ENCODE measurements at places on chromosomes 3 and 15.

DNA sequence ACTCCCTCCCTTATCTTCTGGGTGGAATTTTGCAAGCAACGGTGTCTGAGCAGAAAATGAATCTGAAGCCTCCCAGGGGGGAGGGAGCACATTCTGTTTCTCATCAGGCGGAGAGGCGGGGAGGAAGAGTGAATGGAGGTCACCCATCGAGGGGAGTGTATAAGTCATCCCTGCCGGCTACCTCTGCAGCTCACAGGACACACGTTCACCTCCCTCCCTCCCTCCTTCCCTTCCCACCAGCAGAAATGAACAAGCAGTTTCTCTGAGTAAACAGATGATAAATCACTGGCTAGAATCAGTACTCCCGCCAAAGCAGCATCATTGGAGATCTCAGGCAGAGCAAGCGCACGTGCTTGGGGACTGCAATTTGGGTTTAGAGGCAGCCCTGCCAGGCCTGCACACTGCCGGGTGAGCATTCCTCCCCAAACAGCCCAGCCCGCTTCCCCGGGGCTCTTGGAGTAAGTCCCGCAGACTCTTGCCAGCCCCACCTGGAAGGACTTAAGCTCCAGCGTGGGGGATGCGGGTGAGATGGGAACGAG lies 38.3 kb downstream of the CPN2 start:
- no peak for DNase-seq
- no peaks in the 10 kb centered on the region for H3K36me3 ChIP-seq
- no peak overlapping the region for H3K27ac ChIP-seq
- no peak overlapping the region for H3K4me3 ChIP-seq

GRCh38 chr3:49352890-49353421 lies 5.2 kb downstream of the GPX1 start:
- no peak overlapping the region for H3K27ac ChIP-seq
- H3K4me3 ChIP-seq, result peak overlapping the region; percentile 21
- peaks cover 23% of the 10 kb centered on the region for H3K4me1 ChIP-seq
- no peaks in the 10 kb centered on the region for H3K27me3 ChIP-seq
- H3K36me3 ChIP-seq, result peaks cover 15% of the 10 kb centered on the region
- no peak for DNase-seq

DNA sequence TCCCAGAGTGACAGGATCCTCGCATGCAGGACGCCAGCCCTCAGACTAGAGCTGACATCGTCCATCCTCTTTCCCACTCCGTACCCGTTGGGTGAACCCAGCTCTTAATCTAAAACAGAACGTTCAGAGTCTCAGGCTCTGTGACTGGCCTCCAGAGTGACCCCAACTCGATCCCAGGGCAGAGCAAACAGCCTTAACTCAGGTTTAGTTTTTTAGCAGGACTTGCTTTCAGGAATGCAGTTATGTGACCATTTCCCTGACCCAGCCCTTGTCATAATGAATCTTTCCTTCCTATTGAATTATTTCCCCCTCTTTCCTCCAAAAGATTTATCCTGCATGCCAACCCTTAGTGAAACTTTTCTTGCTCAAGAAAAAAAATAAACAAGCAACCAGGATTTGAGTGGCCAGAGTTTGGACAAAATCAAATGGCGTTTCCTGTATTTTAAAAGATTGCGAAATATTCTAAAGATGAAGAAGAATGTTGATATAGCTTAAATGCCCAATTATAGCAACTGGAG lies 47.8 kb upstream of the RARB start:
- no peak for DNase-seq
- no peak overlapping the region for H3K27ac ChIP-seq
- H3K36me3 ChIP-seq, result no peaks in the 10 kb centered on the region
- H3K4me3 ChIP-seq, result no peak overlapping the region
- H3K4me1 ChIP-seq, result no peaks in the 10 kb centered on the region

DNA sequence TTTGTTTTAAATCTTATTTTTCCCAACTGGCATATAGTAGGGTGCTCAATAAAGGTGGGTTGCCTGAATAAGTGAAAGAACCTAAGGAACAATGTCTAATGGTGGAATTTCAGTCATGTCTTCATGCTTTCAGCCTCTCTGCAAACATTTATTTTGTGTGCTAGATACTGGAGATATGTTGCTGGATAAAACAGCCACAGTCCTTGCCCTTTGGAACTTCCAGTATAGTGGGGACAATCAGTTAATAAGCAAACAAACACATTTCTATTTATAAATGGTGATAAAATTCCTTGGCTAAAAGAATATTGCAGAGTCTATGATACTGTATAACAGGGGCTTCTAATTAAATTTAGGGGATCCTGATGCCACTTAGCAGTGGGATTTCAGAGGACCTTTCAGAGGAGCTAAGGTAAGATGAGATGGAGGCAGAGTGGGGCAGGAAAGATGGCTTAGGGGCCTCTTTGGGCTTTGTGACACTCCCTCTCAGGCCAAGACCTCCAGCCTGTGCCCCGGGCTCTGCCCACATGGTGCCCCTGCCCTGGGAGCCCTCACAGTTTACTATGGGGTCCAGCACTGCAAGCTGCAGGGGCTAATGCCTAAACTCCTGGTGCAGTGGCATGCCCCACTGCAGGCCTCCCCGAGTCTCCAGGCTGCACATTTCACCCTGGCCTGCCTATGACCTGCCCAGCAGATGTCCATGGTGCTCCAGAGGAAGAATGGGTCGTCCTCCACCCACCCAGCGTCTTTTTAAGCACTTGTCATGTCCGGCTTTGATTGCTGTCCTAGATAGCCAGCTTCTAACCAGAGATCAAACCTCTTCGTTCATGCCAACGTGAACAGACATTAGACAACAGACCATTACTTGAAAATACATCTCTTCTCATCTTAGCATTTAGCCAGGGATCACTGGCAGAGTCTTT lies 61.6 kb upstream of the PRR23C start:
- no peak for DNase-seq
- no peaks in the 10 kb centered on the region for H3K36me3 ChIP-seq
- no peak overlapping the region for H3K4me3 ChIP-seq
- no peak overlapping the region for H3K27ac ChIP-seq

DNA sequence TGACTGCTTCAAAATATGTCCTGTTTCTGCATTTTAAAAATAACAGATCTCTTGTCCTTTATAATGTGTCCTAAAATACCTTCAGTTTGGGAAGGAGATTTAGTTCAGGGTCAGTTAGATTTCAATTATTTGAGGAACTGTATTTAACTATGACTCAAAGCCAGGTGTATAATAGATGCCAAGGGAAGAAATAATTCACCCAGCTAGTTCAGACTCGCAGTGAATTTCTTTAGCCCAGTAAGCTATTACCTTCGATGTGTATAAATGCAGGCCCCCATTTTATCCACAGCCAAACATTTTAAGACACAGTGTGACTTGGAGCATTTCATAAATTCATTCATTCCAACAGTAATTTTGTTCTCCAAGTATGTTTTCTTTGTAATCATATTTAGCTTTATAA lies 458.0 kb downstream of the ZNF385D start:
- H3K27me3 ChIP-seq, result no peaks in the 10 kb centered on the region
- no peak overlapping the region for H3K27ac ChIP-seq
- no peak for DNase-seq
- no peaks in the 10 kb centered on the region for H3K4me1 ChIP-seq
- H3K36me3 ChIP-seq, result no peaks in the 10 kb centered on the region

GRCh38 chr15:23629234-23629805 lies 18.3 kb downstream of the MAGEL2 start:
- no peaks in the 10 kb centered on the region for H3K36me3 ChIP-seq
- DNase-seq, result no peak
- no peak overlapping the region for H3K27ac ChIP-seq
- H3K4me1 ChIP-seq, result peaks cover 4% of the 10 kb centered on the region
- peaks cover 6% of the 10 kb centered on the region for H3K27me3 ChIP-seq

DNA sequence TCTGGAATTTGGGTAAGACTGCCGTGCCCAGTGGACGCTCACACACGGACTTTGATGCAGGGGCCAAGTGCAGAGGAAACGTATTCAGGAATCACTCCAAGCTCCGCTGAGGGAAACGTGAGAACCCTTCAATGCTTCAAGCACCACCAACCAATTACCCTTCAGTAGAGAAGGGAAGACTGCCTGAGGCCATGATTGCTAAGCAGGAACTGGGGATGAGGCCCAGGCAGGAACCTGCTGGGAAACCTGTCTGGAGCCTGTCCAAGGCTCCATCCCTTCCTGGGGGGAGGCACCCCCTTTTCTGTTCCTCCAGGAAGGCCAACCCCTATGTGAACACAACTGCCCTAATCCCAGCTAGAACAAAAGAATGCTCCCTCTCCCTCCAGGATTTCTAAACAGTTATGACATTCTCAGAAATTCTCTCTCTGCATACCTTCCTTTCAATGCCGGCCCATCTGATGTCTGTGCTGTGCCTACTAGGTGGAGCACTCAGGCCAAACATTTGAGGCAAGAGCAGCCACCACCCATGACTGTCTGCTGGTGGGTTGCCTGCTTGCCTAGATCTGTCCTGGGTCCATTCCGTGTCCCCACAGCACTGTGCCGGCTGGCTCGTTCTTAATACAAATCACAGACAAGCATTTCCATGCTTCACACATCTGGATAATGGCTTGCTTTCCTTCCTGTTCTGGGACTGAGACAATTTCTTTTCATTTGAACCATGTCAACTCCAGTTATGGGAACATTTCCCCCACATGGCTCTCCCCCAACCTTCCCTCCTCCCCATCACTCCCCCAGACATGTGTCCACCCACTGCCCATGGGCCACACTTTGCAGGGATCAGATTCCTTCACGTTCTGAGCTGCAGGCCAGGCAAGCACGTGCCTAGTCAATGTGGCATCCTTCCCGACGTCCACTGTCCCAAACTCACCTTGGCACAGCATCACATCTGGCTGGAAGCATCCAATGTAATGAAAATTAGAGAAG lies 149.4 kb downstream of the ADAMTS17 start:
- H3K27me3 ChIP-seq, result no peaks in the 10 kb centered on the region
- no peaks in the 10 kb centered on the region for H3K36me3 ChIP-seq
- H3K4me3 ChIP-seq, result no peak overlapping the region
- H3K4me1 ChIP-seq, result peaks cover 48% of the 10 kb centered on the region

GRCh38 chr15:31440754-31441311 lies 114.2 kb downstream of the KLF13 start:
- peaks cover 9% of the 10 kb centered on the region for H3K4me1 ChIP-seq
- H3K36me3 ChIP-seq, result no peaks in the 10 kb centered on the region
- peaks cover 6% of the 10 kb centered on the region for H3K27me3 ChIP-seq
- H3K27ac ChIP-seq, result no peak overlapping the region

GRCh38 chr3:27673701-27674100 lies 48.4 kb downstream of the EOMES start:
- H3K36me3 ChIP-seq, result no peaks in the 10 kb centered on the region
- no peaks in the 10 kb centered on the region for H3K27me3 ChIP-seq
- H3K4me1 ChIP-seq, result no peaks in the 10 kb centered on the region
- H3K27ac ChIP-seq, result no peak overlapping the region
- H3K4me3 ChIP-seq, result no peak overlapping the region
- DNase-seq, result no peak

DNA sequence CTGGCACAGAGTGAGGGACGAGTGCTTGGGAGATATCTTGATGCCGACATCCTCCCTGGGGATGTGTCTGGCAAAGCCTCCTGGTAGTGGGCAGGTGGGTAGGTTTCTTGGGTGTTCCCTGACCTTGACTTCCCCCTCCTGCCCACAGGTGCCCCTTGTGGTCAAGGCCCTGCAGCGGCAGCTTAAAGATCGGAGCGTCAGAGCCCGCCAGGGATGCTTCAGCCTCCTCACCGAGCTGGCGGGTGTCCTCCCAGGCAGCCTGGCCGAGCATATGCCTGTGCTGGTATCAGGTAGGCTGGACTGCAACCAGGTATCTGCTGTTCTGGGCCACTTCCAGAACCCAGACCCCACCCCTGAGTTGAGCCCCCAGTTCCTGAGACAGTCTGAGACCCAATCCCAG lies 19.2 kb downstream of the CAND2 start:
- no peak for DNase-seq
- no peaks in the 10 kb centered on the region for H3K36me3 ChIP-seq
- H3K4me1 ChIP-seq, result peaks cover 2% of the 10 kb centered on the region

Data from neural crest cell (in vitro differentiated cells).